ENCODE measurements at places on chromosomes 2 and 18.

GRCh38 chr2:150548527-150548926 is 61.1 kb upstream of the RND3 start:
- DNase-seq = no peak

GRCh38 chr2:237213315-237214022 is 127.8 kb downstream of the COPS8 start:
- no peak for DNase-seq

- no peak for DNase-seq
These were observed 218.7 kb downstream of the ARHGAP15 start for GRCh38 chr2:143347901-143348414.

DNA sequence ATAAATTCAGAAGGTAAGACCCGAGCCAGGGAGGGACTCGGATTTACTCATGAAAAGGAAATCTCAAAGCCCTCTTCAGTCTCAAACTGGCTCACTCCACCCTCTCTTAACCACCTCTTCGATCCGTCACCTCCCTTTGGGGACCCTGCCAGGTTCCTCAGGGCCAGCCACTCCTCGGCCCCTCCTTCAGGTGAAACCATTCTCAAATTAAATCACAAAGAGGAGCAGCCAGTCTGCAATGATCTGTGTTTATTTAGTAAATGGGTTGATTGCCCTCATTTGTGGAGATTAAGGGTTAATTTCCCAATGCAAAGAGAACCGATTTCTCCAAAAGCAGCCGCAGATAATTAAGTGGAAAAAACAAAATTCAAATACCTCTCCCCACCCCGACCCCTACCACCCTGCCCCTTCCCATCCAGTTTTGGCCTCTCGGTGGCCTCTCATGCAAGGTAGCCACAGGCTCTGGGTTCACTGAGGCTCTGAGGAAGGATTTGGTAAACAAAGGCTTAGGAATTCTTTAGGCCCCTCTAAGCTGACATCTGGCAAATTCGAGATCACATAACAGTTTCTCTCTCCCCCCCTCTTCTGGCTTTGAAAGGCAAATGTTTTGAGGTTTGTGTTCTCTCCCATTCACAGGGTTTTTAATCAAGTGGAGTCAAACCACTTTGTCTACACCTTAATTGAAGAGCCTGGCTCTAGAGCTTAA is 10.3 kb upstream of the FZD7 start:
- DNase-seq = no peak

DNA sequence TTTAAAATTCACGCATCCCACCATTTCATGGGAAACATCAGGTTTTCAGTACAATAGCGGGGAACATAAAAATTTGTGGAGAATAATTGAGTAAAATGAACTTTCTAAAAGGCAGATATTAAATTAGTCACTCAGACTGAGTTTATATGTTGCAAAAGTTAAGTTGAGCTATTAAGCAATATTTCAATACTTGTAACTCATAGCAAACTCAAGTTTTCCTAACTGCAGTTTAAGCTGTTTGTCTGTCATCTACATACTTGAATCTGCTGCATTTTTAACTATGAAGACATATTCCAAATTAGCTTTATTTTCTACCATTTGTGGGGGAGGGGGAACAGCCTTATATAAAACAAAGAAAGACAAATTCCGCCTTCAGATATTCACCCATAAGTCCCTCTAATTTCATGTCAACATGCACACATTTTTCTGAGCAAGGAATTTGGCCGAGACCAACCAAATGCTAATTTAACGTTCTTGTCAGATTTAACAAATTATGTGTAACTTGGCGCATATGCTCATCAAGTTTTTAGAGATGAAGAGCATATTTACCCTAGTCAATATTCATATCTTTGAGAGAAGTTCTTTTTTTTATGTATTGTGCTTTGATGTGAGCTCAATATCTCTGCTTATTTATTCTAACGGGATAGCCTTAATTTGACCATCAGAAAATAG is 462.9 kb downstream of the TXNL1 start:
- no peak for DNase-seq

GRCh38 chr2:56448403-56449001 is 264.7 kb downstream of the CCDC85A start:
- DNase-seq = no peak

DNA sequence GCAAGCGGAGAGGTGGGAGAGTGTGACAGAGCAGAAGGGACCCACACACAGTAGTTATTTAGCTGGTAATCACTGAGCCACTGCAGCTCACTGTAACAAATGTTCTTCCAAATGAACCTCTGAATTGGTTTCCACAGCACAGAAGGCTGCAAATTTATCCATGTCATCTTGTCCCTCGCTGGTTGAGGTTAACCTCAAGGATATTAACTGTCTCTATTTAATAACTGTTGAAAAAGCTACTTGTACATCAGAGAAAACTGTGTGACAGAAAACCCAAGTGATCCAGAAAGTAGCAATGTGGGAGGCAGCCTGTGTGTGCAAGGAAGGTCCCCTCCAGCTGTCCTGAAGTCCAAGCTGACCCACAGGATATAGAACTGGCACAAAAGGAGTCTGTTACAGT is 153.6 kb downstream of the DSEL start:
- DNase-seq = no peak

DNA sequence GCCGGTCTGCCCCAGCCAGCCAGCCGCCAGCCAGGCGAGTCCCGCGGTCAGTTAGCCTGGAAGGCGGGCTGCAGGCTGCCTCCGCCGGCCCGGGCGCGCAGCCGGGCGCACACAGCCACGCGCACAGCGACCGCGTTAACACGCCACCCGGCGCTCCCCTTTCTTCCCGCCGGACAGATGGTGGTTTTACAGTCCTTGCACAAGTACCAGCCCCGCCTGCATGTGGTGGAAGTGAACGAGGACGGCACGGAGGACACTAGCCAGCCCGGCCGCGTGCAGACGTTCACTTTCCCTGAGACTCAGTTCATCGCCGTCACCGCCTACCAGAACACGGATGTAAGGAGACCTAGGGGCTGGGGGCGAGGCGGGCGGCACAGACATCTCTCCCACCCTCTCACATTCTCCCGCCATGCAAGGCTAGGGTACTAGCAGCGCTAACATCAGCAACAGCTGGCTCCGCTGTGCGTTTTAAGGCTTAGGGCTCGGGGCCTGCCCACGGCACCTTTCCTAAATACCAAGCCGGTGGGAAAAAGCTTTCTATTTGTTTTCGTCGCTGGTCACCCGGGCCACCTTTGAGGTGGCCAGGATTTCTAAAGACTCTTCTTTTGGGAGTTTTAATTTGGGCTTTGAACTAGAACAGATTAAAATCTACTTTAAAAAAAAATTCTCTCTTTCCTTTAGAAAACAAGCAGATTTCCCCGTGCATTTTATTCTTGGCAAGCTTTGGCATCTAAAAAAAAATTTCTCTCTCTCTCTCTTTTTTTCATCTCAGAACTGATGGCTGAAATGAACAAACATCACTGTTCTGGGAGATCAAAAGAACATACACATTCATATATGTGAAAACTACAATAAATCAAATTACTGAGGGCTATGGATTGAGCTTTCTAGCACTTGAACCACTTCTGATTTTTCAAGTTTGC is 2.9 kb downstream of the TBR1 start:
- DNase-seq = no peak

DNA sequence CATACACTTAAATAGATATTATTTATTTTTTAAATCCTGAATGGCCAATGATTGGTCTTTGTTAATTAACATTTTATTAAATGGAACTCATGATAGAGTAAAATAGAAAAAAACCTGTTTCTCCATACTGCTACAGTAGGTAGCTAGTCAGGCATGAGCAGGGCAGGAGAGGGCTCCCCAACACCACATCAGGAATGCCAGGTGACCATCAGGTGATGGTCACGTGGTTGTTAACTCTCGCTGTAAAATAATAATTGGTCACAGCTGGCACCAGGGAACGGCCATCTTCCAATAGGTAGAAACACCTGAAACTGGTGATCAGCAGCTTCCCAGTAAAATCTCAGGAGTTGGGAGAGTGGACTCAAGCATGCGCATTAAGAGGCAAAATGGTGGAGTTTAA is 172.2 kb downstream of the MEIS1 start:
- DNase-seq = no peak

DNA sequence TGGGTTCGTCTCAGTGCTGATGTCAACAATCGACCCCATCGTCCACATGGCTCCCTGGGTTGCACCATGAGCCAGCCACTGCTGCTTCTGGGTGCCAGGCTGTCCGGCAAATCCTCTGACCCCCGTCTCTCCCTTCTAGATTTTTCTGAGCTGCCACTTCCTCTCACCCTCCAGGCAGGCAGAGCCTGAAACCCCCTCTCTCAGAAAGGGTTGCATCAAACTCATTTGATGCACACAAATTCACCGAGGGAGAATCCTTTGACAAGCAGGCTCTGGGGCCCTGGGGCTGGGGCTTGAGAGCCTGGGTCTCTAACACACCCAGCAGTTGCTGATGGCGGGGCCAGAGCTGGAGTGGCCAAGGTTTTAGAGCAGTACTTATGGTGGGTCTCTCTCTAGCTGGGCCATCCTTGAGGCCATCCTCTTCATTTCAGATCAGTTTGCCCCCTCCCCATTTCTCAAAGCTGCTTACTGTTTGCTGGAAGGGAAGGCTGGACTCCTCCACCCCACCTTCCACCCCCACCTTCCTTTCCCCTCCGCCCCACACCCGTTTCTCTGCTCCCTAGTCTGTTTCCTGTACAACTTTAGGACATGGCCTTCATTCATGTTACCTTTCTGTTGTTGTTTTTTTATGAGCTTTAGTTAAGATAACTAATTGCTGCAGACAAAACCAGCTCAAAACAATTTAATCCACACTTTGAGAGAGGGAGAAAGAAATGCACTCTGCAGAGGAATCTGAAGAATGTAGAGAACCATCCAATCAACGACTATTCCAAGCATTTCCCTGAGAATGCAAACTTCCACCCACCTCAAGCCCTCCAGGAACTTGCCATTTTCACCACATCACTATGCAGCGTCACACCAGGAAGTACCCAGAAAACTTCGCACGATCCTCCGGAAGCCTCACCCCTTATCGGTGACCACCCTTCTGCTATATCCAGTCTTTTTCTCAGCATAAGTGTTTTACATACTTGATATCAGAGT is 69.5 kb downstream of the ARL4C start:
- no peak for DNase-seq
